ENCODE measurements at places on chromosomes 2 and 18. TPM values are rescaled to one million over a fixed set of nuclear protein-coding genes. Genes with fewer than 3 reads are reported as not detected.

The RAB6C gene
- 0.02 TPM for polyA plus RNA-seq

The STAT4 gene
- polyA plus RNA-seq, result 0.12 TPM

The VPS54 gene
- 8.0 TPM for polyA plus RNA-seq

The PPP4R3B gene
- polyA plus RNA-seq, result 11.0 TPM

The KIF1A gene
- polyA plus RNA-seq, result 0.32 TPM

The WNT10A gene
- polyA plus RNA-seq, result 0.02 TPM

GRCh38 chr18:75428490-75428889 lies 987 bp upstream of the SMIM21 start:
- DNase-seq, result no peak

GRCh38 chr2:113213061-113213930 lies 39.5 kb downstream of the PSD4 start:
- no peak for DNase-seq

DNA sequence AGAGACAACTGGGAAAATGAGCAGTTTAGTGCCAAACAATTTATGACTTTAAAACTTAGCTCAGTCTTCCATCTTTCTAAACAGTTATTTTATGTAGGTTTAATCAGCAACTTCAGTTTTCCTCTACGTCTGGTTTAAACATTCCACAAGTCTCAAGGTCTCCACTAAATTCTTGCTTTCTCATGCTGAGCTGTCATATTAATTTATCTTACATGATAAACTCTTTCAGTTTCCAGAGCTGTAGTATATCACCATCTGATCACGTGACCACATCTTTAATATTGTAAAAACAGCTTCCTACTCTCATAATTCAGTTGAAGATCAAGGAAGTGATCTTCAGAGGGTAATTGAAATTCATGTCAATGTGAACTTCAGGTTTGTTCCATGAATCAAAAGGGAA lies 158.6 kb downstream of the ZNF804A start:
- no peak for DNase-seq

DNA sequence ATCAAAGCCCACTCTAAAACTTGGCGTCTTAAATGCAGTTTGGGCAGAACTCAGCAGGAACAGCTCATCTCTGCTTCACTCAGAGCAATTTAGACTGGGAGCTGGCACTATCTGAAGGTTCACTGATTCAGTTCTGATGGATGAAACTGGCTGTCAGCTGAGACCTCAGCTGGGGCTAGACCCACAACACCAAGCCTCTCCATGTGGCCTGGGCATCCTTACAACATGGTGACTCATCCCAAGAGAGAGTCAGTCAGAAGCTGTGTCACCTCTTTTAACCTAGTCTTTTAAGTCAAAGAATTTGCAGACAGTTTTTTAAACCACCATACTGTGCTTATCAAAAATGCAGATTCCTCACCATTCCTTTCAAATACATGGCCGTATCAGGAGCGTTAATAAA lies 62.6 kb upstream of the ZNF397 start:
- no peak for DNase-seq

GRCh38 chr2:106812383-106812782 lies 73.6 kb downstream of the ST6GAL2 start:
- no peak for DNase-seq

- DNase-seq, result no peak
Measured at GRCh38 chr2:98588880-98589431, 19.4 kb downstream of the COA5 start.

GRCh38 chr2:130826821-130827501 lies 9.8 kb upstream of the ARHGEF4 start:
- no peak for DNase-seq

DNA sequence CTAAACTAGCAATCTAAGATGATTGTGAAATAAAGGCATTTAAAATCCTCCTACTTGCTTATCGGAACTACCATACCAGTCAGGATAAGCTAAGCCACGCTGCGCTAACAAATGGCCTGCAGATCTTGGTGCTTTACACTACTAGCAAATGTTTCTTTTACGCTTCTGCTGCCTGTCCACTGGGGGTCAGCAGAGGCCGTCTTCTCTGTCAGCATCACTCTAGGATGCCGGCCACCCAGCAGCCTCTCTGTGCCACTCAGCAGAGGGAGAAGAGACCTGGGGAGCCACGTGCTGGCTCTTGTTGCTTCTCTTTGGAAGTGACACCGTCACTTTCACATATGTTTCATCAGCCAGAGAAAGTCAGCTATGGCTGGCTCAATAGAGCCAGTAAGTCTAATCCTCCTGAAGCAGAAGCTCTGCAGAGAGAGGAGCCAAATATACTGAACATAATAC lies 36.6 kb downstream of the COPS8 start:
- peak; percentile 68 for DNase-seq

DNA sequence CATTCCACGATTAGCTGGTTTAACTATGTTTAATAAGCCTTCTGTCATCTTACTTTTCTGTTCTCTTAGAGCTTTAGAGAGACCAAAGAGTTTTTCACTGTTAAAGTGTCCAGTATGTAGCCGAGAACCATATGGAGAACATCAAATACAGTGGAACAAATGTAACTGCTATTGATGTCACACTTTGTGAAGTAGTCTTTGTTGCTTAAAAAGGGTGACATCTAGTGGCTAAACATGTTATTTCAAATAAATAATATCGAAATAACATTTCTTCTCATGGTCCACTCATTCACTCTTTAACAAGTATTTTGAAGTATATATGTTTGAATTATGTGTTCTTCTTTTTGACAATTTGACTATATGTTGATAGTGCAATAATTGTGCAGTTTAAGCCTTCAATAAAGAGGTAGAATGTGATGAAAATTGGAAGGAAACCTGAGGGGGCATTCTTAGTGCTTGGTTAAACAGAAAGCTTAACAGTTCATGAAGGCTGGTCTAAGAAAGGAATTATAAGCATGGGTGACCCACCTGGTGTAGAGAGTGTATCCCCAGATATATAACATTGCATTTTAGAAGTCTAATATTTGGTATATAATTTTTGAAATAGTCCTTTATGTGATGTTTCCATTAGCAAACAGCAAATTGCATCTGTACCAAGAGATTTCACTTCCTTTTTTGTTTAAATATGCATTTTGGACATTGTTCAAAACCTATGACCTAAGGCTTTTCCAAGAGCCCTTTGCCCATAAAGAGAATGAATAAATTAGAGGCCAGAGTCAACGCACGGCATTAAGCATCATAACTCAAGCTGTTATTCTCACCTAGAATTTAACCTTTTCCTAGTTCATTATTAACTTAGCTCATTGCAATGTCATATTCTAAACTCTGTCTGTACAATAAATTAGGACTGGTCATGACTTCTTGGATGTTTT lies 112.1 kb downstream of the KYNU start:
- DNase-seq, result no peak

- no peak for DNase-seq
Measured at GRCh38 chr2:110126086-110126773, 10.6 kb upstream of the MALL start.

DNA sequence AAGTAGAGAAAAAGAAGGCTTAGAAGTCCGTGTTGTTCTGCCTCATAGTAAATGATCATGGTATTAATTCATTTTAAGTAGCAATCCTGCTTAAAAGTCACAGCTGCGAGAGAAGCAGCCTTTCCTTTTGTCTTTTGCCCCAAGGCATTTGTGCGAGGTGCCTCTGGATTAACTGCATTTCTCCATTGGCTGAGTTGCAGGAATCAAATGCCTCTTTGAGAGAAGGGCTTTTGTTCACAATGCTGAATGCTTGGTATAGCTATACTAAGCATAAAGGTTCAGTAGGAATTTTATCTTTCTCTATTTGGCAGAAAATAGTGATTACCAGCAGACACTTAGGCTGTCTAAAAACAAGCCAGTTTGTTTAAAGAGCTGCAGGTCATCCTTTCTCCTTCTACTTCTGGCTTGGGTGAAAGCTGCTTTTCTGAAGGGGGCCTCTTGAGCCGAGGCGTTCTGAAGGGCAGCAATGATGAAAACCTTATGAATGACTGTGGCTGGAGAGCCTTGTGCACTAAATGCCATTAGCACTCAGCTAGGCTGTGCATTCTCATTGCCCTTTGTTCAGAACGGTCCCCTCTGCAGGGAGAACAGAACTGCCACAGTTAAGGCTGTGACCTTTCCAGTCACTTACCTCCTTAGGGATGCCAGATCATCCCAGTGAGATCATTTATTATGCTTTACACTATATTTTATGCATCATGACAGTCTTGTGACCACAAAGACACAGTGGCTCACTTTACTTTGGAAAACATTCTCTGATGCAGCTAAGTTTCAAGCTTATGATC lies 68.8 kb upstream of the TMEM87B start:
- no peak for DNase-seq

DNA sequence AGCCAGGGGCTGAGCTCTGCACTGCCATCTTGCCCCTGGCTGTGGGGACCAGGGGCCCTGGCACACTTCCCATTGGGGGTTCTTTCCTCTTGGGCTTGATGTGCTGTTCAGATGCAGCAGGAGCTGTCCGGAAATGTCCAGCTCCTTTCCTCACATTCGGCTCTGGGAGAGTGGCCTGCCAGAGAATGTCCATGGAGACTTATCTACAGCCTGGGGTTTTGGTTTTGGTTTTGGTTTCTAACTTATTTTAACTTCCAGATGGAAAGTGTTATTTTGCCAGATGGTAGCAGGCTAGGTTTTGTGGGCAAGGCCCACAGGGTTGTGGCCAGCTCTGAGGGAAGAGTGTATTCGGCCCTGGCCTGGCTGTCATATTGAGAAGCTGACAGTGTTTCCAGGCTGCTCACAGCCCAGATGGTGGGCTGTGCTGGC lies 177.3 kb downstream of the ANKRD30B start:
- DNase-seq, result no peak

- no peak for DNase-seq
Measured at GRCh38 chr2:28619213-28620196, 123.6 kb downstream of the PLB1 start.

DNA sequence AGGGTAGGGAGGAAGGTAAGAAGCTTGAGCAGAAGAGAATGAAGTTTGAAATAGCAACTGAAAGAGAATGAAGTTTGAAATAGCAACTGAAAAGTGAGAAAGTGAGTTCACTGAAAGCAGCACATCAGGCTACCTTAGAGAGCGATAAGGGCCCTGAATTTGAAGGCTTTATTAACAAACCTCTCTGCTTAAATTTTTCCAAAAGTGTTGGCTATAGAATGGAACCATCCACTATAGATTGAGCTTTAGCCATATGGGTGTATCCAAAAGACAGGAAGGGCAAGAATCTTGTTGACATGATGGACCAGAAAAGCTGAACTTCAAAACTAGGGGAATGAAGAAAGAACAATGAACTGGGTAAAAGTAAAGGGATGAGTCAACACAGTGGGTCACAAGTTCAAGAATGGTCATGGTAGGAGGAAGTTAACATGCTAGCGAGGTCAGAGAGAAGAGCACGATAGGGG lies 122.5 kb downstream of the ASXL3 start:
- DNase-seq, result no peak

GRCh38 chr2:128442891-128443302 lies 124.2 kb upstream of the HS6ST1 start:
- no peak for DNase-seq

DNA sequence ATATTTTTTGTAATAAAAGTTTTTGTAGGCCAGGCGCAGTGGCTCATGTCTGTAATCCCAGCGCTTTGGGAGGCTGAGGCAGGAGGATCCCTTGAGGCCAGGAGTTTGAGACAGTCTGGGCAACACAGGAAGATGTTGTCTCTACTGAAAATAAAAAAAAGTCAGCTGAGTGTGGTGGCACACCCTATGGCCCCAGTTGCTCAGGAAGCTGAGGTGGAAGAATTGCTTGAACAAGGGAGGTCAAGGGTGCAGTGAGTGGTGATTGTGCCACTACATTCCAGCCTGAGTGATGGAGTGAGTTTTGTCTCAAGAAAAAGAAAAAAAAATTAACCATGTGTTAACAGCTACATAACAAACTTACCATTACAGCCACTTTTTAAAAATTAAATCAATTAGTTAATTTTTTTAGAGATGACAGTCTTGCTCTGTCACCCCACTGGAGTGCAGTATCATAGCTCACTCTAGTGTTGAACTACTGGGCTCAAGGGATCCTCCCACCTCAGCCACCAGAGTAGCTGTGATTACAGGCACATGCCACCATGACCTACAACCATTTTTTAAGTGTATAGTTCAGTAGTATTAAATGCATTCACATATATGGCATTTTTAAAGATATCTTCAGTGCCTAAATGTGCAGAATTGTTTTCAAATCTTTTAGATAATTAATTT lies 67.2 kb upstream of the ACYP2 start:
- DNase-seq, result no peak

GRCh38 chr18:2716394-2717326 lies 61.1 kb downstream of the SMCHD1 start:
- DNase-seq, result no peak

GRCh38 chr2:99490623-99491461 lies 1.0 kb upstream of the REV1 start:
- DNase-seq, result no peak

DNA sequence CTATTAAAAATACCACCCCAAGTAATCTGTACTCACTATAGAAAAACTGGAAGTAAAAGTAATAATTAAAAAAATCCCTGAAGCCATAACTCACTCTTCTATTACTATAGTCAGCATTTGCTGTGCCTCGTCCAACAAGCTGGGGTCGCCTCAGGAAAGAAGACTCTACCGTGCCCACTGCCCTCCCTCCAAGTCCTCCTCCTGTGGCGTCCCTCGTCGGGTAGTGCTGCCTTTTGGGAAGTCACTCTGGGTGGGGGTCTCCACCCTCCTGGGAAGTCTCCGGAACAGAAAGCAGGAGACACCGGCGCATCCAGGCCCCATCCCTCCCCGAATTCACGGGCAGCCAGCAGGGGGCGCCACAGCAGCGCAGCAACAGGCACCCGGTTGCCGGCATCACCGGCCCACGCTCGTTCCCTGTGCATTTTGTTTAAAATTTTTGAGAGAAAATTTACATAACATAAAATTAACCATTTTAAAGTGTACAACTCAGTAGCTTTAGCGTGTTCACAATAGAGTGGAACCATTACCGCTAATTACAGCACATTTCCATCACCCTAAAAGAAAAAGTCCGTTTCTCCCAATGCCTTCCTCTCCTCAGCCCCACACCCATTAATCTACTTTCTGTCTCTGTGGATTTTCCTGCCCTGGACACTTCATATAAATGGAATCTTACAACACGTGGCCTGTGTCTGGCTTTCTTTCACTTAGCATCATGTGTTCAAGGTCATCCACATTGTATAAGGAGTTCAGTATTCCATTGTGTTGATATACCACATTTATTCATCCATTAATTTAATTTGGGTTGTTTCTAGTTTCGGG lies 62.2 kb downstream of the ADNP2 start:
- DNase-seq, result peak; percentile 81

- no peak for DNase-seq
Measured at GRCh38 chr2:181585732-181586131, 71.2 kb downstream of the CERKL start.

DNA sequence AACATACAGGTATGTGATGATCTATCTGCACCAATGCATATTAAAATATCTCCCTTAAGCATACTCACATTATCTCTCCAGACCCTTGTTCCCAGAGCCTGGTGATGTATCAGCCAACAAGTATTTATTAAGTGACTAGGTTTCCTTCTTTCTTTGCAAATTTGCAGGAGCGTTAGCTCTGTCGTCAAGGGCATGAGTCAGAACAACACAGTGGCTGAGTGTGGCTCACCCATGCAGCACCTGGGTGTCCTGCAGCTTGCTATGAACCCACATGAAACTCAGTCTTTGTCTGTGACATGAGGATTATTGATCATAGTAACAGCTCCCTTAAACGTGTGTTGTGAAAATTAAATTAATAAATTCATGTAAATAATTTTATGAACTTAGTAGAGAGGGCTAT lies 96.6 kb downstream of the PIEZO2 start:
- DNase-seq, result no peak

Data from SK-N-SH (cell line).